ENCODE measurements at places on chromosomes 7 and 10. TPM values are rescaled to one million over a fixed set of nuclear protein-coding genes. Genes with fewer than 3 reads are reported as not detected.

DNA sequence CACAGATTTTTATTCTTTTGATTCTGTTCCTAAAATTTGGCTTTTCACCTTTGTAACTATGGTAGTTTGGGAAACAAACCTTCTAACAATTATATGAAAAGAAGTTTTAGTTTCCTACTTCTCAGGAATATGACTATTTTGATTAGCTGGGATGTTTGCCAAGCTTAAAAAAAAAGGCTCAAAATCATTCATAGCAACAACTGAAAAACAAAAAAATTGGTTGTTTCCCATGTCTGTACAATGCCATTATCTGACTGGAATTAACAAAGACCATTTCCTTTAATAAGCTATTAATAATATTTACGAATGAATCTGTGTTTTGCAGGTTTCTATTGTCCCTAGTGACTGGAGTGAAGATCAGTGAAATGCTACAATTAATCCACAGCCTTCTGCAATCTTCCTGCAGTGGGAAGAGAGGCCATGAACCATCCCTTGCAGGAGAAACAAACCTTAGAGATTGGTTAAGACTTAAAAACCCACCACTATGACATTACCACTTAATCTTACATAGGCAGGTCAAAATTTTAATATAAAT lies 4.2 kb downstream of the PURB start:
- no peak overlapping the region for H3K27ac ChIP-seq
- no peaks in the 10 kb centered on the region for H3K27me3 ChIP-seq
- no peaks in the 10 kb centered on the region for H3K36me3 ChIP-seq

DNA sequence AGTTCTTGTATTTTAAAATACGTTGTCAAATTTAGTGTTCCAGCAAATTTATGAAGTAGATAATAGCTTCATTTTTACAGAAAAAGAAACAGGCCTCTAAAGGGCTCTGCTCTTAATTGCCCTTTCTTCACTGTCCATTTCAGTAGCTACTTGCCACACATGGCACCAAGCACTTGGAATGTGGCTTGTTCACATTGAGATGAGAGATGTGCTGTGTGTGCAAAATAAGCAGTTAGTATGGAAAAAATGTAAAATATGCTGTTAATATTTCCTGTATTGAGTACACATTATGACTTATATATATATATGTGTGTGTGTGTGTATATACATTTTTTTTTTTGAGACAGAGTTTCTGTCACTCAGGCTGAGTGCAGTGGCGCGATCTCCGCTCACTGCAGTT lies 19.5 kb downstream of the RBM33 start:
- H3K27me3 ChIP-seq: no peaks in the 10 kb centered on the region
- peaks cover 30% of the 10 kb centered on the region for H3K4me1 ChIP-seq
- no peak for DNase-seq
- no peak overlapping the region for H3K27ac ChIP-seq

DNA sequence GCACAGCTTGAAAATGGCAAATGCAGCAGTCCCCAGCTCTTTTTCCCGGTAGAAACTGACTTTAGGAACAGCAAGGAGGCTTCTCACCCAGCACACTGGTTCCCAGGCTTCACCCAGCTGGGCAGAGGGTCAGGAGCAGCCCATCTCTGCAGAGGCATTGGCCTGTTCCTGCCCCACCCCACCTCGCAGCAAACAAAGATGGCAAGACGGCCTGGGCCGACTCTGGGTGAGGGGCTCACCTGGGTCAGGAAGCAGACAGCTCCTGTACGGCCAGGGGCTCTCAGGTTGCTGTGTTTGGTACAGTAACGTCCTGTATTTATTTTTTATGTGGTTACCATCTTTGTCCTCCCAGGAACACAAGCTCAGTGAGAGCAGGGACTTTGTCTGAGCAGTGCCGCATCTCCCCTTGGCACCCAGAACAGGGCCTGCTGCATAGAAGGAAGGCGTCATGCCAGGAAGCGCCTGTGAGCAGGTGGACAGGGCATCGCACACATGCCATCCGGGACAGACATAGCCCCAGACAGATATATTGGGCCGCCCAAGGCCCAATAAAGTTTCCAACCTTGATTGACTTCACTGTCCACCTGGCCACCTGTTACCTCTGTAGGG lies 585.0 kb upstream of the FOXK1 start:
- H3K27me3 ChIP-seq: no peaks in the 10 kb centered on the region
- no peak for DNase-seq
- H3K27ac ChIP-seq: no peak overlapping the region
- no peak overlapping the region for H3K4me3 ChIP-seq
- H3K36me3 ChIP-seq: no peaks in the 10 kb centered on the region

DNA sequence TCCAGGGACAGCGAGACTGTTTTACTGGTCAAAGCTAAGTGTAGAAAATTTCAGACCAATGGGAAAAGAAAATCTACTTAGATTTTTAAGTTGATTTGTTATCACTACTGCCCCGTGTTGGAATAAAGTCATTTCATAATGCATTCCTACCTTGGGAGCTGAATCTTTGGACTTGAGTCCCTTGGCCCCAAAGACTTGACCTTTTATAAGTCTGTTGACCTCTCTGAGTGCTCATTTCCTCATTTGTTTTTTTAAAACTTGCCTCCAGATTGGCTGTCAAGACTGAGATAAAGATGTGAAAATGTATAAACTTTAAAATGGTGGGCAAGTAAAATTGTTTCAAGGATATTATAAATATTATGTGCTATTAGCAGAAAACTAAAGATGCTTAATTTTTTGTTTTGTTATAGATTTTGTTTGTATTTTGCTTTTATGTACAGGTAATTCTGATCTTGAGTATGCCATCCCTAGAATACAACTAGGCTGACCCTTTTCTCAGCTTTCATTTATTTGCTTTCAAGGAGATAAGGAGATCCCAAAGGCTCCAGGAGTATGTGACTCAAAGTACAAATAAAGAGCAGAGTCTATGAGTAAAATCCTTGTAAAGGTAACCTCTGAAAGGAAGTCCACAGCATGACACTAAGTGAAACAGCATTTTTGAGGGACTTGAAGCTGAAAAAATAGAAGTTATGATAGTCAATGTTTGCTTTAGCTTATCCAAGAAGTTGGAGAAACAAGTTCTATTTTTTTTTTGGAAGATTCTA lies 54.6 kb downstream of the TMEM26 start:
- no peaks in the 10 kb centered on the region for H3K36me3 ChIP-seq
- no peak overlapping the region for H3K4me3 ChIP-seq
- no peaks in the 10 kb centered on the region for H3K27me3 ChIP-seq
- H3K4me1 ChIP-seq: peaks cover 11% of the 10 kb centered on the region
- DNase-seq: no peak
- H3K27ac ChIP-seq: no peak overlapping the region

- no peak for DNase-seq
- no peaks in the 10 kb centered on the region for H3K36me3 ChIP-seq
- no peaks in the 10 kb centered on the region for H3K4me1 ChIP-seq
- H3K27me3 ChIP-seq: no peaks in the 10 kb centered on the region
- no peak overlapping the region for H3K27ac ChIP-seq
Observed at GRCh38 chr7:137418841-137419240, 75.3 kb upstream of the PTN start.

- H3K36me3 ChIP-seq: no peaks in the 10 kb centered on the region
- no peak for DNase-seq
- H3K4me1 ChIP-seq: no peaks in the 10 kb centered on the region
- no peak overlapping the region for H3K27ac ChIP-seq
Observed at GRCh38 chr7:8922726-8923125, 489.3 kb downstream of the NXPH1 start.

GRCh38 chr10:74174521-74174920 lies 23.5 kb downstream of the ADK start:
- H3K36me3 ChIP-seq: no peaks in the 10 kb centered on the region
- peaks cover 7% of the 10 kb centered on the region for H3K4me1 ChIP-seq
- no peak overlapping the region for H3K4me3 ChIP-seq
- no peaks in the 10 kb centered on the region for H3K27me3 ChIP-seq
- no peak overlapping the region for H3K27ac ChIP-seq

Gene DPYSL4
- total RNA-seq: 0.67 TPM

Gene OPALIN
- not detected for total RNA-seq

- H3K27me3 ChIP-seq: no peaks in the 10 kb centered on the region
- no peaks in the 10 kb centered on the region for H3K36me3 ChIP-seq
- no peaks in the 10 kb centered on the region for H3K4me1 ChIP-seq
- no peak for DNase-seq
Observed at GRCh38 chr7:21641546-21641945, 98.7 kb downstream of the DNAH11 start.

Gene WEE2
- total RNA-seq: not detected
